Panc1 (cell line): ENCODE measurements at places on chromosomes 13 and 19.

DNA sequence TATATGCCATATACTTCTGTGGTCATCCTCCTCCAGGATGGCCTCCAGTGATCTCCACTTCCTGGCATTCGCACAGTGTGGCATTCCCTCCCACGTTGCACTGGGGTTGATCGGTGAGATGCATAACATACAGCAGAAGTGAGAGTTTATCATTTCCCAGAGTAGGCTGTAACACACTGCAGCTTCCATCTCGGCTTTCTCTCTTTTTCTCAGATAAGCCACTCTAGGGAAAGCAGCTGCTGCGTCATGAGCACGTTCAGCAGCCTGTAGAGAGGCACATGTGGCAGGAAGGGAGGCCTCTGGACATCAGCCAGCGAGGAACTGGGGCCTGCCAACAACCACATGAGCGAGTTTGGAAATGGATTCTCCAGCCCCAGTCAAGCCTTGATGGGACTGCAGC lies 807.1 kb downstream of the DIAPH3 start:
- DNase-seq: no peak

- no peak for DNase-seq
Measured at GRCh38 chr13:98559169-98559568, 17.7 kb downstream of the STK24 start.

DNA sequence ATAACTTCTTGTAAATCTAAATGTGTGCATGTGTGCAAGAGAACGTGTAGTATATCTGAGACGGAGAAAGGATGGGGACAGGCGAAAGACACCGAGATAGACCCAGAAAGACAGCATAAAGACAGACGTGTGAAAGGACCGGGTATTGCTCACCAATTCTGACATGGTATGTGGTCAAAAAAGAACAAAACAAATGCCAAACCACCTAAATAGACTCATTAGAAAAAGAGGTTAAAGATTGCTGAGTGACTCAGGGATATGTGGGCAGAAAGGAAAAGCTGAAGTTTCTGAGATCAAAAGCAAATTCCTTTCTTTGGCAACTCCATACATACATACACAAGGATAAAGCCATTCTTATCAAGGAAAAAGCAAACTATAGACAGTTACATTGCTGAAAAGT lies 179.7 kb upstream of the TSC22D1 start:
- DNase-seq: no peak

DNA sequence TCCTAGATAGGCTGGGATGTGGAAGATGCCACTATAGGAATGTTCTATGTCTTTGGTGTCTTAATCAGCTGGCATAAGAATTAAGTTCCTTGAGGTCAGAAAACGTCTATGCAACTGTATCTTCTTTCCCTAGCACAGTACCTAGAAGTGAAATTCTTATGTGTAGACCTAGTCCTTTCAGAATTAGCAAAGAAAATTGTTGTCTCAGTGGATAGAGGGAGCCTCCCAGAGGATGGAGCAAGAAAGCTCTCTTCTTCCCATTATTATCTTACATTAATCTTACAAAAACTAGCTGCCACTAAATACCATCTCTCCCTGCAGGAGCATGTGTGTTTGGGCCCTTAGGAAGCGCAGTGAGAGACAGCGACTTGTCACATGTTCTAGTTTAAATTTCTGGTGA lies 11.6 kb downstream of the CLDN10 start:
- DNase-seq: no peak

GRCh38 chr19:38004521-38005223 lies 97.7 kb downstream of the SIPA1L3 start:
- DNase-seq: peak; percentile 58

DNA sequence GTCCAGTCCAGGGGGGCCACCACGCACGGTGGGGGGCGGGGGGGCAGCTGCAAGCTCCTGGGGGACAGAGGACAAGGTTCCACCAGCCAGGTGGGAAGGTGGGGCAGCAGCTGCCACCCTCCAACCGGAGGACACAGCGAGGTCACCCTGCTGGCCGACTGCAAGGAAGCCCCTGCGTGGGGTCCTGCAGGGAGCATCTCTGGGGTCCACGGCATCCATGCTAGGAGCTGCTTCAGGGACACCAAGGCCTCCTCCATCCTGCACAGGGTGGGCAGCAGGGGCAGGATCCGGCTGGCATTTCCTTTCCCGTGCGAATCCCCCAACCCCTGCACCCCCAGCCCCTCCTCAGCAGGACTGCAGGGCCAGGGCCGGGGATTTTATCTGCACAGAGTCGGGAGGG lies 8.3 kb upstream of the KLF16 start:
- no peak for DNase-seq

DNA sequence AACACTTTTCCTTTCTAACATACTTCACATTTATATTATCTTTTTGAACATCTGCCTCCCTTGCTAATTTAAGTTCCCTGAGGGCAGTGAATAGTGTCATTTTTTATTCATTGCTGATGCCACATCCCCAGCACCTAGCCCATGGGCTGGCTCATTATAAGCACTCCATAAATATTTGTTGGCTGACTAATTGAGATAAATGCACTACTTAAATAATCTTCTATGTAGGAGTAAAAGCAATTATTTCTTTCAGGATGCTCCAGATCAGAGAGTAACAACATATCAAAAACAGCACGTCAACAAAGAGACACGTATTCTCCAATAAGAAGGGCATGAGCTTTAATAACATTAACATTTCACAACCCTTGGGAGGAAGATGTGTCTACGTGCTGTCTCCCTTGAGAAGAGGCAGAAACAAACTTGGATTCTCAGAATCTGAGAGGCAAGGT lies 228.2 kb downstream of the LHFPL6 start:
- no peak for DNase-seq

DNA sequence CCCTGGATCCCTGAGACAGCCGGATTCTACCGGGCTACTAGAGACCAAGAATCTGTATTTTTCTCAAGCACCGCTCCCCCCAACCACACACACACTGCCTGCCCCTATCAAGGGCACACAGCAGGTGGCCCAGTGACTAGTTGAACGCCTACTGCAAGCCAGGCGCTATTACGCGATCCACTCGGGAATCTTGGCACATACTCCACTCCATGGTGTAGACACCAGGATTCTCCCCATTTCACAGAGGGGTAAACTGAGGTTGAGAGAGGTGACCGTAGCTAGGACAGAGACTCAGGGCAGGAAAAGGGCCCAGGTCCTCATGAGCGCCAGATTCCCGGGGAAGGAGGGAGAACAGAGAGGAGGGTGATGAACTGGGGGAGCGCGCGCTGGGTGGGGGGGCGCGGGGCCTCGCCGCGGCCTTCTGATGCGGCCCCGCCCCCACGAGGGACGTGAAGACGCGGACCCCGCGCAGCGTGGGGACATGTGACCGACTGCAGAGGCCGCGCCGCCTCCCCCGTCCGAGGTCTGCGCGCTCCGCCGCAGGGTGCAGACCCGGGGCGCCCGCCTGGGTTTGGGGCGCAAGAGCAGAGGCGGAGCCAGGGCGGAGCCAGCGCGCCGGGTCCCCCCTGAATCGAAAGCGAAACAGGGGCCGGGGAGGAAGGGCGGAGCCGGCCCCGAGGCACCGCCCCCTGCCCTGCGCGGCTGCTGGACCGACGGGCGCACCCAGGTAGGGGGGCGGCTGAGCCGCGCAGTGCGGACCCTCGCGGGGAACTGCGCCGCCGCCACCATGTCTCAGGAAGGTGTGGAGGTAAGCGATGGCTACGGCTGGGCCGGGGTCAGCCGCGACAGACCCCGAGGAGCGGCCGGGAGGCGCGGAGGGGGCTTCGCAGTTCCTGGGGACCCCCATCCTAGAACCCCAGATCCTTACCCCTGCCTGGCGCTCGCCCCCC lies at the start of gene SHFL:
TSS of gene SHFL (plus strand) at position 677 of the 950 bp plus-strand sequence. CDS start at position 788, 111 bp downstream.
- no peak for DNase-seq

DNA sequence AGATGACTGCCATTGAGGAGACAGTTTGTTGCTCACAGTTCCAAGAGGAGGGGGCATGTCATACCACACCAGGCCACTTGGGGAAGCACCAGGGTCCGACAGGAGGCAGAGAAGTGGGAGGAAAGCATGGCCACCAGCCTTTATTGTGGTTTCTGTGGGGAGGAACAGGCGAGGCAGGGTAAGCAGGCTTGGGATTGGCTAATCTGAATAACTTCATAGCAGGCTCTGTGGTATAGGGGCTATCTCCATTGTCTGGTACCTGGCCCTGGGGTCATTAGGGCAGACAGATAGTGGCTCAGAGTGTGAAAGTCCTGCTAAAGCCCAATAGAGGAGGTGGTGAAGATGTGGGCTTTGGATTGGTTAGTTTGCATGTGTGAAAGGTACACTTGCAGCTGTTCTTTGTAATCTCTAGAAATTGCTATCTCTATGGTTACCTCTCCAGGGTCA lies 35.5 kb downstream of the CBY2 start:
- no peak for DNase-seq

GRCh38 chr19:39845584-39845932 lies 621 bp downstream of the FBL start:
- peak; percentile 88 for DNase-seq

DNA sequence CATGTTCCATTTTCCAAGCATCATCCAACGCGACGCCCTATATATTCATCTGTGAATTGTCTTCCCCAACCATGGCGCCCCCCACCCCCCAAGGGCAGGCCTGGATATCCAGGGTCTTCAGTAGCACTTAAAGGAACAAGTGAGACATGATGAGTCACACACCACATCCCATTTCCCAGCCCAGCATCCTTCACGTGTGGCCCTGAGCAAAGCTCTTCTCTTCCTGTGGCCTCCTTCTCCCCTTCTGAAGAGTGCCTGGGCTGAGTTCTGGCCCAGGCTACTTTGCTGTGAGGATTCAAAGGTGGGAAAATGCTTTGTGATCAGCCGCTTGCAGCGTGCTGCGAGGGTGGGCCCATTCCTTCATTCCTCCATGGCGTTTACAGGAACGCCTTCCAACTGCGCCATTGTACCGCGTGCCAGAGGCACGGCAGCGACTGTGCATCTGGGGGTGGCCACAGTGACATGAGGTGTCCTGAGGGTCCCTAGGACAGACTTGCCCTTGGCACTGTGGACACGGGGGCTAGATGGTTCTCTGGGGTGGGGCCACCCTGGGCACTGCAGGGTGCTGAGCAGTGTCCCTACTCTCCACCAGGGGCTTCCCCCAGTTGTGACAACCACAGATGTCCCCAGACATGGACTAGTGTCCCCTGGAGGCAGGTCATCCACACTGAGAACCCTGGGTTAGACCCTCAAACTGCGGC lies 11.7 kb downstream of the PLIN4 start:
- no peak for DNase-seq

- no peak for DNase-seq
Measured at GRCh38 chr13:106416645-106417044, 118.8 kb downstream of the EFNB2 start.

- peak; percentile 32 for DNase-seq
Measured at GRCh38 chr13:100235311-100235901, 146.5 kb downstream of the PCCA start.

GRCh38 chr13:51907040-51907732 lies 45.4 kb downstream of the CCDC70 start:
- DNase-seq: no peak

DNA sequence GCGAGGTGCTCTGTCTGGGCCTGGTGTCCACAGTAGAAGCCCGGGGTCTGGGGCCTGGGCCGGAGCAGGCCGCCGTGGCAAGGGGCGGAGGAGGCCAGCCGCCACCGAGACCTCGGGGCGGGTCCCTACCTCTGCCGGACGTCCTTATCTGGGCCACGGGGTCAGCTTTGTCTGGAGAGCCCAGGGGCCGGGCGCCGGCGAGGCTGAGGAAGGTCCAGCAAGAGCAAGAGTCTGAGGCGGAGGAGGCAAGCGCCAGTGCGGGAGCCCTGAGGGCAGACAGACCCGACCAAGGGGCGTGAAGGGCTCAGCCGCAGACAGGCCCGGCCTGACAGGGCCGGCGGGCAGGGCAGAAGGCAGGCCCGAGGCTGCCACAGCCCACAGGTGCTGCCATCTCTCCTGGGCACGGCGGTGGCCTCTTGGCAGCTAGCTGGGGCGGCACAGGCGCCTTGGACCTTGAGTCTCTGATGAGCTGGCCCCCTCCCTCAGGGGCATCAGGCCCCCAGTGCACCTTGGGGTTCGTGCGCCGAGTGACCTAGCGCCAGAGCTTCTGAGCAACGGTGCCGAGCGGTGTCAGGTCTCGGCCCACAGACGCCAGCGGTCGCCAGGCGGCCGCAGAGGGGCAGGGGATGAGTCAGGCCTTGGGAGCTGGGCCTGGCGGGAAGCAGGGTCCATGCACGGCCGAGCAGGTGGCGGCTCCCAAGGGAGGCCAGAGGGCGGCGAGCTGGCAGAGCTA lies 19.1 kb upstream of the AKAP8 start:
- no peak for DNase-seq

DNA sequence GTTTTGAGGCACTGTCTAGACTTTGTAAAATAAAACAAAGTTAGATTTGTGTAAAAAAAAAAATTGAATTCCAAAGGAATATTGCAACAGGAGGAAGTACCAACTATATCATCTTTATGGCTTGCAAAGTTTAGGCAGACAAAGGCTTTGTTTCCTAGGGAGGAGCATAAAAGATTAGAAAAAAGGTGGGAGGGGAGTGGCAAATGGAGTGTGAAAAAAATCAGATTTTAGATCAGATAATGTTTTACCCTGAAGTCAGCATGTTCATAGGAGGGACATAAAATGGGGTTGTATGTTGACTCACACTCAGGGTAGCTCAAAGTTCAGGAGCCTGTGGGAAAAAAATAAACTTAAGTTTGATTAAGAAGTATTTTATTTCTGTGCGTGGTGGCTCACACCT lies 3.7 kb downstream of the ZNF85 start:
- no peak for DNase-seq

- no peak for DNase-seq
Measured at GRCh38 chr19:46413262-46414031, at the start of gene CCDC8. TSS of gene CCDC8 (minus strand) at chr19:46413564. CDS start at chr19:46412810, 754 bp downstream.

GRCh38 chr13:93029536-93029935 lies 197.1 kb upstream of the GPC6 start:
- no peak for DNase-seq

GRCh38 chr13:22451327-22451741 lies 729.4 kb upstream of the SGCG start:
- DNase-seq: no peak

DNA sequence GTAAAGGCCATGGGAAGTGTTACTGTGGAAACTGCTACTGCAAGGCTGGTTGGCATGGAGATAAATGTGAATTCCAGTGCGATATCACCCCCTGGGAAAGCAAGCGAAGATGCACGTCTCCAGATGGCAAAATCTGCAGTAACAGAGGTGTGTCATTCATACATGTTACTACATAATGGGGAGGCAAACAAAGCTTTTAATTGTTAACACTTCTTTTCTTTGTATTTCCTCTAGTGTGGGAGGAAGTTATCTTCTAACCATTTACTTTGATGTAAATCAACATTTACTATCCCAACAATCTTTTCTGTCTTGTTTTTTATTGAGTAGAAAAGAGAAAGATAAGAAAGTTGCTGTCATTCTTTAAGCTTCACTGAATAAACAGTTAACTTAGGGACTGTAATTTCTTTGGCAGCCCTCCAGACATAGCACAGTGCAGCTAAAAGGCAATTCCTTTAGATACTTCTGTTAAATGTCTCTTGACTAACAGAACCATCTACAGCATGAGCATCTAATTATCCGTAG lies 126.9 kb downstream of the ITGBL1 start:
- DNase-seq: no peak

- DNase-seq: no peak
Measured at GRCh38 chr13:80265348-80265747, 75.6 kb downstream of the SPRY2 start.

- DNase-seq: no peak
Measured at GRCh38 chr19:55520691-55521292, 16.1 kb downstream of the SBK2 start.

- DNase-seq: no peak
Measured at GRCh38 chr13:19072543-19072942, 109.1 kb downstream of the TUBA3C start.

- DNase-seq: no peak
Measured at GRCh38 chr19:50007947-50008346, 17.2 kb downstream of the VRK3 start.

GRCh38 chr13:73428137-73428536 lies 369.3 kb downstream of the KLF5 start:
- DNase-seq: no peak
